Ovary (tissue), 10 donors: ENCODE measurements at places on chromosomes 1 and 21. TPM values are rescaled to one million over a fixed set of nuclear protein-coding genes. Genes with fewer than 3 reads are reported as not detected.

The LCE2C gene
- polyA plus RNA-seq: not detected

- no peaks in the 10 kb centered on the region for H3K36me3 ChIP-seq
- H3K4me1 ChIP-seq: peaks cover 3% of the 10 kb centered on the region
- H3K4me3 ChIP-seq: no peak overlapping the region
- H3K27me3 ChIP-seq: no peaks in the 10 kb centered on the region
- H3K27ac ChIP-seq: no peak overlapping the region
Measured at GRCh38 chr21:45043541-45044020, 30.8 kb upstream of the ADARB1 start.

The CSF3R gene
- 4.3 TPM for polyA plus RNA-seq

The LAPTM5 gene
- 20.2 TPM for polyA plus RNA-seq

- H3K4me3 ChIP-seq: no peak overlapping the region
- no peak overlapping the region for H3K27ac ChIP-seq
- no peak for DNase-seq
Measured at GRCh38 chr1:94825936-94826335, 5.8 kb downstream of the SLC44A3 start.

GRCh38 chr1:168295411-168296114 is 14.9 kb downstream of the TBX19 start:
- no peaks in the 10 kb centered on the region for H3K27me3 ChIP-seq
- no peak overlapping the region for H3K4me3 ChIP-seq
- H3K4me1 ChIP-seq: peaks cover 4% of the 10 kb centered on the region
- no peak for DNase-seq
- H3K36me3 ChIP-seq: no peaks in the 10 kb centered on the region

DNA sequence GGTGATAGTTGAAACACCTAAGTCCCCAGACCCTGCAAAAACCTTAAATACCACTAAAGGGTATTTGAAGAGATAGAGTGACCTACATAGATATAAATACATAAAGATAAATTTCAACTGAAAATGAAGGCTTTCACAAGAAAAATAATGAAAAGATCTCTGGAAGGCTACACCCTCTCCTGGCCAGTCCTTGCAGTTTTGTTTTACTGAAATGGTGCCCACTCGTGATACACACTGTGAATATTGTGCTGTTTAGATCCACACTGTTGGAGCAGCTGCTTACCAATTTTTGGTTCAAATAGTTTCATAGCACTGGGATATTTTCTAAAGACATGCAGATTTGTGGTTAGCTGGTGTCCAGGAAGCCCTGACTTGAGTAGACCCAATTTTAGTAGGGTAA is 31.5 kb upstream of the RNF187 start:
- H3K27me3 ChIP-seq: no peaks in the 10 kb centered on the region
- DNase-seq: no peak
- H3K27ac ChIP-seq: no peak overlapping the region
- no peaks in the 10 kb centered on the region for H3K36me3 ChIP-seq

- no peaks in the 10 kb centered on the region for H3K36me3 ChIP-seq
- H3K27ac ChIP-seq: no peak overlapping the region
- H3K4me3 ChIP-seq: no peak overlapping the region
Measured at GRCh38 chr1:190667914-190668313, 190.2 kb upstream of the BRINP3 start.

The EFNA3 gene
- polyA plus RNA-seq: 2.1 TPM

The GJA4 gene
- polyA plus RNA-seq: 7.9 TPM
